ENCODE measurements at places on chromosomes 7 and 10. TPM values are rescaled to one million over a fixed set of nuclear protein-coding genes. Genes with fewer than 3 reads are reported as not detected.

TLX1 gene
- polyA plus RNA-seq = not detected

CYP3A5 gene
- polyA plus RNA-seq = 1.0 TPM

NPVF gene
- not detected for polyA plus RNA-seq

SRRM3 gene
- 0.62 TPM for polyA plus RNA-seq

CUZD1 gene
- 1.0 TPM for polyA plus RNA-seq

TAS2R41 gene
- polyA plus RNA-seq = not detected

PAX2 gene
- not detected for polyA plus RNA-seq

PRTFDC1 gene
- 10.1 TPM for polyA plus RNA-seq

GARIN1A gene
- 2.1 TPM for polyA plus RNA-seq

RINT1 gene
- 21.5 TPM for polyA plus RNA-seq

UFSP1 gene
- 2.8 TPM for polyA plus RNA-seq

CALML5 gene
- 0.99 TPM for polyA plus RNA-seq

FEZF1 gene
- 0.12 TPM for polyA plus RNA-seq

HDAC9 gene
- 18.6 TPM for polyA plus RNA-seq

LHFPL3 gene
- polyA plus RNA-seq = not detected

SPAG6 gene
- polyA plus RNA-seq = 6.5 TPM

PLEKHA8 gene
- 11.4 TPM for polyA plus RNA-seq

OR6B1 gene
- not detected for polyA plus RNA-seq

ZNF33B gene
- 15.4 TPM for polyA plus RNA-seq

LRRTM3 gene
- polyA plus RNA-seq = 2.0 TPM

CDNF gene
- 2.9 TPM for polyA plus RNA-seq

RPEL1 gene
- polyA plus RNA-seq = not detected

DNAJC12 gene
- 7.1 TPM for polyA plus RNA-seq

CEP55 gene
- 6.0 TPM for polyA plus RNA-seq

C10orf62 gene
- polyA plus RNA-seq = not detected

PPP1R17 gene
- not detected for polyA plus RNA-seq

GIMAP4 gene
- 18.7 TPM for polyA plus RNA-seq

VSTM4 gene
- polyA plus RNA-seq = 53.3 TPM

EPO gene
- not detected for polyA plus RNA-seq

SFTPD gene
- 1.8 TPM for polyA plus RNA-seq

RARRES2 gene
- polyA plus RNA-seq = 60.4 TPM

CALCR gene
- polyA plus RNA-seq = 11.0 TPM

DRGX gene
- polyA plus RNA-seq = not detected

PSD gene
- 4.9 TPM for polyA plus RNA-seq

ALOX5 gene
- polyA plus RNA-seq = 1.9 TPM

UBE2D1 gene
- 13.3 TPM for polyA plus RNA-seq

ZPBP gene
- not detected for polyA plus RNA-seq

CEP41 gene
- polyA plus RNA-seq = 16.6 TPM

PNLIP gene
- 0.39 TPM for polyA plus RNA-seq

C10orf95 gene
- 0.30 TPM for polyA plus RNA-seq

GPER1 gene
- polyA plus RNA-seq = 14.2 TPM

ELAPOR2 gene
- polyA plus RNA-seq = 6.4 TPM

PHYH gene
- polyA plus RNA-seq = 52.8 TPM

VPS26A gene
- polyA plus RNA-seq = 35.4 TPM

SLC13A1 gene
- not detected for polyA plus RNA-seq

CARD11 gene
- 0.48 TPM for polyA plus RNA-seq

ASB10 gene
- 8.2 TPM for polyA plus RNA-seq

ADGRA1 gene
- 4.0 TPM for polyA plus RNA-seq

CYP26C1 gene
- polyA plus RNA-seq = not detected

All from hindlimb muscle (tissue), 1 donor.